Esophagus squamous epithelium (tissue), 5 donors: ENCODE measurements at places on chromosomes 16 and 17.

DNA sequence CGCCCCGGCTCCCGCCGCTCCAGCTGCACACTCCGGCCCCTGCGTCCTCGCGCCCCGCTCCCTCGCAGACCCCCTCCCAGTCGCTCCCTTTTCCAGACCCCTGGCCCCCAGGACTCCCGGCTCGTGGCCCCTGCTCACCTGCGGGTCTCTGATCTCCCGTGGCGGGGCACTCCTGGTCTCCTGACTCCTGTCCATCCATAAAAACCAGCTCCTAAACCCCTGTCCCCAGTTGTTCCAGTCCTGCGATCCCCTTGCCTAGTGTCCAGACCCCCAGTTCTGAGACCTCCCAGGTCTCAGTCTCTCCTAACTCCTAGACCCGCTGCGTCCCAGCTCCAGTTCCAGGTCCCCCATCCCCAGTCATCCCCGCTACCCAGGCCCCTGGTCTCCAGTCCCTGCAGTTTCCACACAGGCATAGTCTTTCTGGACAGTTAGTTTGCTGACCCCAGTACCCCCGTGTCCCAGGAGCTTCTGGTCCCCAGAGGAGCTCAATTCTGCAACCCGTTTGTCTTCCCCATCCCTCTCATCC is 379 bp downstream of the SNX29 start:
- no peak for DNase-seq

DNA sequence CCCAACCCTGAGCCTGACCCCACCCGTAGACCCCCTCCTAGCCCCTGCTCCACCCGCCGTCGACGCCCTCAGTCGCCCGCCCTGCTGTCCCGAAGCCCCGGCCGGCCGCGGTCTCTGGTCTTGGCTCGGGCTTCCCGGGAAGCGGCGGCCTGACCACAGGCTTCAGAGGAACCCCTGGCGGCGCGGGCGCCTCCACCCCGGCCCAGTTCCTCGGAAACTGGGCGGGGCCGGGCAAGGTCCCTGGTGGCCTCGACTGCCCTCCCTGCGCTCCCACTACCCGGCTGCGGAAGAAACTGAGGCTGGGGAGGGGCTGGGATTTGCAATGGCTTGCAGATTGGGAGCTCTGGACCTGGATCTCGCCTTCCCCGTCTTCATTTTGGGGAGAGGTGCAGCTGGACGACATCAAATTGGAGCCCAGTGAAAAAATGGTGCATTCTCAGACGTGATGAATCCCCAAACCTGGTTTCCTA is 692 bp upstream of the SOCS1 start:
- no peak for DNase-seq

GRCh38 chr16:69444873-69445517 is 20.6 kb downstream of the CYB5B start:
- DNase-seq: no peak

DNA sequence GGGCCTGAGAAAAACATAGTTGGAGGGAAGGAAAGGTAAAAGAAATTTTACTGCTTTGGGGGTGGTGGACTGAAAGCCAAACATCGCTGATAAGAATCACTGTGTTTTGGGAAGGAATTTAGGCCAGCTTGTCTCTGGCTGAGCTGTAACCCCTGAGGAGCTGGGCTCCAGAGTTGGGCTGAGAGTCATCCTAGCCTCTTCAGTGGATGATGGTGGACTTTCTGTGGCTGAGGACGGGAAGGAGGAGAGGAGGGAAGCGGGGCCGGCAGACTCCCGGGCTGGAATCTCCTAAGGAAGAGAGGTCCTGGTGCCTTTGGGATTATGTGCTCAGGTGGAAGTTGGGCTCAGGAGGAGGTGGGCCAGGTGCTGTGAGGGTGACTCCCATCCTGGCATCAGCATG is 8.6 kb downstream of the WNT9B start:
- DNase-seq: no peak

- DNase-seq: no peak
Measured at GRCh38 chr16:10949424-10949970, 5.1 kb downstream of the CLEC16A start.

DNA sequence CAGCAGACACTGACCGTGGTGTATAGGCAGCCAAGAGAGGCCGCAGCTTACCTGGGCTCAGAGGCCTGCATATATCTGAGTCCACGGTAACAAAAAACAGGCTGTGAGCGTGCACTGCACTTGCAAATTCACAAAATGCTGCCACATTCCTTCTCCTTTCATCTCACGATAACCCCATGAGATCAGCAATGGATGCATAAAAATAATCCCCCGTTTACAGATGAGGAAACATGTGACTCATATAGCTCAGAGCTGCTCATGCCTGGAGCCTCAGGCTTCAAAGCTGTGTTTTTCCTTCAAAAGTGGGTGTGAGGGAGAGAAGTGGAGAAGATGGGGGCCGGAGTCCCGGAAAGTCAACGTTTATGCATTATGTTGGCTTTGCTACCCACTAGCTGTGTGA is 118.3 kb upstream of the FOXF1 start:
- DNase-seq: no peak
